Choroid plexus epithelial cell (primary cell): ENCODE measurements at places on chromosomes 4 and X.
A peak's percentile ranks its signal among the peaks of the same experiment; 100 is the strongest.

- DNase-seq: no peak
Observed at GRCh38 chrX:153603131-153603656, 4.3 kb upstream of the CCNQ start.

DNA sequence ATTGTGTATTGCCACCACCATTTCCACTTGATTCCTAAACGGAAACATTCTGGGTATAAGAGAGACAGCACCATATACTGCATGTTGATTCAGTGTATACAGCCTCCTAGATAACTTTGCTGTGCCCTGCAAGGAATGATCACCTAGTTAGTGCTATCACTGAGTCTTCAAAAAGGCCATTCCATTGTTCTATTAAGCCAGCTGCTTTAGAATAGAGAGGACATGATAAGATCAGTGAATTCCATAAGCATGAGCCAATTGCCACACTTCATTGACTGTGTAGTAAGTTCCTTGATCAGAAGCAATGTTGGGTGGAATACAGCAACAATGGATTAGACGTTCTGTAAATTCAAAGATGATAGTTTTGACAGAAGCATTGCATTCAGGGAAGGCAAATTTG is 1047.3 kb downstream of the PCDH18 start:
- DNase-seq: no peak

GRCh38 chr4:8760561-8760960 is 111.1 kb downstream of the HMX1 start:
- no peak for DNase-seq

GRCh38 chr4:121016611-121017010 is 55.7 kb downstream of the NDNF start:
- no peak for DNase-seq

DNA sequence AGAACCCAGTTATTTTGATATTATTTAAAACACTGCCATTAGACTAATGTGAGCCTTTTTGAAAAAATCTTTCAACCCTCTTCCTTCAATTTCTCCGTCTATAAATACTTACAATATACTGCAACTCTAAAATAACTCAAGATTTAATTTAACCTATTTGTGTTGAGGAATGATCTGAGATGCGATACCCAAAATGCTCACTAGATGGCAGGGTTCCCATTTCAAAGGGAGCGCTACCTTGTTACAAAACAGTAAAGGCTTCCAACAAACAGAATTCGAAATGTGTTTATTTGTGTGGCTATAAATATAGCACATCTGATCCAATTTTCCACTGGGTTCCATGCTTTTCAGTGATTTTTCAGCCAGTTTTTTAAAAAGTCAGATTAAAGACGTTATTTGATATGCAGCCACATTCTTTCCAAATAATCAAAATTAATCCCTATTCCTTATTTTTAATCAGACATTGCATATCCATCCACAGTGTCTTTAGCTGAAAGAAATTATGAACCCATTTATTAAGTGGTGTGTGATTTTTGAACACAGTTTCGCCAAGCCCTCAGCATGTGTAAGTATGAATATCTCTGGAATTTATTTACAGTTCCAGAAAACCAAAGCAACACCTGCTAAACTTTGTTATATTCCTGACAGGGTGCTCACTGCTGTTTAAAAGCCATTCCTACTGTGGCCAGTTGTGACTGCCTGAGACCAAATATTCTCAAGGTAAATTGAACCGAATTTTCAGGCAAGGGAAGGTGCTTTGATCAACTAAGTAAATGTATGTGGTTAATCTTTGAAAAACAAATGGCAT is 668.0 kb upstream of the LCORL start:
- DNase-seq: peak; percentile 86

DNA sequence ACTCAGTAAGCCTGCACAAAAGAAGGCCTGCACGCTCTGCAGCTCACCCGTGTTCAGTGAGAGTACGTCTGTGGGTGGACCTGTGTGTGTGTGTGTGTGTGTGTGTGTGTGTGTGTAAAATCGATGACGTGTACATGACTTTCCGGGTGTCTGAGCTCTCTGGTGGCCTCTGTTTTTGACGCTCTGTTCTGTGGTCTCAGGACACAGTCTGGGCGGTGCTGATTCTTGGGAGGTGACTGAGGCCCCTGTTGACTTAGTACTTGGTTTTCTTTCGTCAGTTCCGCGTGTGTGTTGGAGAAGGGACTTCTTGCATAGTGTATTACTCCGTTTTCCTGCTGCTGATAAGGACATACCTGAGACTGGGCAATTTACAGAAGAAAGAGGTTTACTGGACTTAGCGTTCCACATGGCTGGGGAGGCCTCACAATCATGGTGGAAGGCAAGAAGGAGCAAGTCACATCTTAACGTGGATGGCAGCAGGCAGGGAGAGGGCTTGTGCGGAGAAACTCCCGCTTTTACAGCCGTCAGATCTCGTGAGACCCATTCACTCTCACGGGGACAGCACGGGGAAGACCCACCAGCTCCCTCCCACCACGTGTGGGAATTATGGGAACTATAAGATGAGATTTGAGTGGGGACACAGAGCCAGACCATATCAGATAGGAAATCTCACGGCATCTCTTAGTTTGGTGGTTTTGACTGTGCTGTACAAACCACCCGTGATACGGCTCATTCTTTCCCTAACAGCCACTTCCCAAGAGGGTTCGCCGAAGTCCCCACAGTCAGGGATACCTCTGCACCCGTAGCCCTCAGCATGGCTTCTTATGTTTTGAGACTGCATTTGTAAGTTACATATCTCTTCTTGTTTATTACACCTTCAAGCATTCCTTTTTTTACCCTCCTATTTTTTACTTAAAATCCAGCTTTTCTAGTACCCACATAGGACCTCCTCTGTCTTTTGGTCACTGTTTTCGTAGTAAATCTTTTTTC is 24.5 kb downstream of the UVSSA start:
- no peak for DNase-seq

- no peak for DNase-seq
Observed at GRCh38 chr4:47251348-47252135, 212.0 kb downstream of the COMMD8 start.

- peak; percentile 6 for DNase-seq
Observed at GRCh38 chrX:44085209-44085608, 112.0 kb upstream of the NDP start.

GRCh38 chr4:3498901-3499510 is 33.2 kb downstream of the LRPAP1 start:
- DNase-seq: no peak

DNA sequence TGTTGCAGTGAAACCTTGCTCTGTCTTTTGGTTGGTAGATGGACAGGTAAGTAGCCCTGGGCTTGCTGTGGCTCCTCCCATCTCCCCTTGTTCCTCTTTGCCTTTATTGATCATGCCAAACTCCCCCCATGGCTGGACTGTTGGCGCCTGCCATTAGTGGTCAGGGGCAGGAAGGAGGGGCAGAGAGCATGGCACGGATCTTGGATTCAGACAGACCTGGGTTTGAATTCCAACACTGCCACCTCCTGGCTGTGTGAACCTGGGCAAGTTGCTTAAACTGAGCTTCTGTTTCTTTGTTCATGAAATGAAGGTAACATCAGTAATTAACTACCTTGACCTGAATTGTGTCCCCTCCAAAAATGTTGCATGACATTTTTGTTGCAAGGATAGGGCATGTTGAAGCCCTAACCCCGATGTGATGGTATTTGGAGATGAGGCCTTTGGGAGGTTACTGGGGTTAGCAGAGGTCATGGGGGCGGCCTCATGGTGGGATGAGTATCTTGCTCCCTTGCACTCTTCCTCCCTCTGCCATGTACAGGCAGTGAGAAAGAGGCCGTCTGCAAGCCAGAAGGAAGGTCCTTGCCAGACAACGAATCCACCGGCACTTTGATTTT is 6.0 kb downstream of the SLC2A9 start:
- DNase-seq: peak; percentile 79

DNA sequence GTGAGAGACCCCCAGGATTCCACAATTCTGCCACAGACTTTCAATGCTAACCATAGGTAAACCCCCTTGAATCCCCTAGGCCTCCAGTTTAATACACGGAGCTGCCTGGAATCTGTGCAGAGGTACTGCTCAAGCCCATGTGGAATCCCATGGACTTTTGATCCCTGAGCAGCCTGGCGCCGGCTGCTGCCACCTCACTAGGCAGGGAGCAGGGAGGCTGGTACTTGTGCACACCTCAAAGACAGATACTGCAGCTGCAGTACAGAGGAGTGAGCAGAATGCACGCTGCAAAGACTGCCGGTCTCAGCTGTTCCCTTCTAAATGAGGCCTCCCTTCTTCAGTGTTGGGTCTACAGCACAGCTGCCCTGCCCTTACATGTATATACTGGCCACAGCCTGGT is 79.4 kb downstream of the RPS6KA6 start:
- DNase-seq: no peak

- DNase-seq: no peak
Observed at GRCh38 chr4:27490766-27491165, 630.1 kb downstream of the STIM2 start.

DNA sequence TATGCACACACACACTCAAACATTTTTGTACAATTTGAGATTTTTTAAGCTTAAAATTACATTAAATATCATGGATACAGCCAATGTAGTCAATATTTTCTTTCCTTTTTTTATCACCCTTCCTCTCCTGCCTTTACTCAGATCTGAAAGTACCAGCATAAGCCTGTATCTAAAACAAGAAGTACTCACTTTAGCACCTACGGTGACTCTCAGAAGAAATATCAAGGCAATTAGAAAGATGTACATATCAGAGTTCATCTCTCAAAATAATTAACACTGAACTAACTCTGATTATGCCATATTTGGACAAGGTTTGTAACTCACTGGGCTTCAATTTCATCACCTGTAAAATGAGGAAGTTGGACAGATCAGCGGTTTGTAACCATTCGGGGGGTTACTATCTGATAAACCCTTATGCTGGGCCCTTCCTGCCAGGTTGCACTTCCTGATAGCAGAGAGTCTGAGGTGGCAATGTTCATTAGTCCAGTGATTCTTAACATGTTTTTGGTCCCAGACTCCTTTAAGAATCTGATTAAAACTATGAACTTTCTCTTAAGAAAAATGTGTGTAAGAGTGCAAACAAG is 5.7 kb upstream of the GPR174 start:
- no peak for DNase-seq

- no peak for DNase-seq
Observed at GRCh38 chrX:146614663-146615478, 194.7 kb upstream of the CXorf51B start.

GRCh38 chrX:23840674-23841073 is 57.7 kb downstream of the SAT1 start:
- no peak for DNase-seq

DNA sequence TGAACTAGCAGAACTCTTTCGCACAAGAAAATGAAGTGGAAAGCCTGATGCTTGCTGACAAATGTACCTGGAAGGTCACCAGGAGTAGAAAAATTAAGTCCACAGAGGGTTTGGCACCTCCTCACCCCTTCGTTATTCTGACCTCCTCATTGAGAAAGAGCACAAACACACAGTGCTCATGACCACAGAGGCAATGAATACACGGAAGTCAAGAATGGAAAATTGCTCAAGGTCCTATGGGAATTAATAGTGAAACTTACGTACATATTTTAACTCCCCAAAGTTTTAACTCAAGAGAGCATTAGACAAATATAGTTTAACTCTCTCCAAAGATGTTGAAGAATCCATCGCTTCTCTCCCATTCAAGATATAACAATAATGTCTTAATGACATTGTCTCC is 83.6 kb upstream of the CAMK2D start:
- peak; percentile 32 for DNase-seq

DNA sequence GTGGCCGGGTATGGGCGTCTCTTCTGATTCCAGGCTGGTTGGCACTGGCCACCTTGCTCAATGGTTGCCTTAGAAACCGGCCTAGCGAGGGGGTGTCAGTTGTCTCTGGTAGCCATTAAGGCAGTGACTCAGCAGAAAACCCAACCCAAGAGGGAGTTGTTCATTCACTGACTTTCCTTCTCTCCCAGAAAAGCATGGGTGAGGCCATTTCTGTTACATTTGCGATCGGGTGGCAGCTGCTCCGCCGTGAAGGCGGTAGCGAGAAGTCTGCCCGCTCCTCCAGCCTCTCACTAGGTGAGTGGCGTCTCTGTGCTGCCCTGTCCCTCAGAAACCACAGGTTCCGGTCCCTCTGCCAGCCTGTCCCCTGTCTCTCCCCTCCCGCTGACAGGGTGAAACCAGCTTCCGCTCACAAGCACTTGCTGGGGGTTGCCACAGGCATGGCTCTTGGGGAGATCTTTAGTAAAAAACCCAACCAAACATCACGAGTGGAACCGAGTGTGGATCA is 17.4 kb downstream of the IRAK1 start:
- no peak for DNase-seq

GRCh38 chr4:156598138-156598681 is 373.4 kb downstream of the PDGFC start:
- DNase-seq: peak; percentile 92

DNA sequence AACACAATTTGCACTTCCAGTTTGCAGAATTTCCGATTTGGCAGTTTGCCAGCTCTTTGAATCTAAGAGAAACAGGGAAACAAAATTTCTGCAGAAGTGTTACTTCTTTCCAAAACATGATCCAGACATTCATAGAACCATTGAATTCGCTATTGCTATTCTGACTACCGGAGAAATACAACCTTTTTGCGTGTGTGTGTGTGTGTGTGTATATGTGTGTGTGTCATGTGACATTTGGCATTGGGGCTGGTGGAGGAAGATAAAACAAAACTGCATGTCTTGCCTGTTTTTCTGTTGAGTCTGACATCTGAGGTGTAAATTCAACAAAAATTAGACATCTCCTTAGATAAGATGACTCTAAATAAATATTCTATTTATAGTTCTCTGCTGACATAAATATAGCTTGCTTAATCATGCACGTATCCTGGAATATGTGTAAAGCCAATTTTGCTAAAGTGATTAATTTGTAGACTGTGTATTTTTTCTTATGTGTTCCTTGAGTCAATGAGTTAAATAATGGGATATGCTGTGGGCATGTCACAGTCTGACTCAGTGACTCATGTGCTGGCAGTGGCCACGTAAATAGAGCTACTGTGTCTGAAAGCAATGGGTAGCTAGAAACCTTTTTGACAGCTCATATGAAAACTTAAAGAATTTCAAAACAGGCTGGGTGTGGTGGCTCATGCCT is 98.9 kb downstream of the HPGD start:
- peak; percentile 75 for DNase-seq

- peak; percentile 14 for DNase-seq
Observed at GRCh38 chrX:19225909-19226308, 103.6 kb upstream of the ADGRG2 start.

DNA sequence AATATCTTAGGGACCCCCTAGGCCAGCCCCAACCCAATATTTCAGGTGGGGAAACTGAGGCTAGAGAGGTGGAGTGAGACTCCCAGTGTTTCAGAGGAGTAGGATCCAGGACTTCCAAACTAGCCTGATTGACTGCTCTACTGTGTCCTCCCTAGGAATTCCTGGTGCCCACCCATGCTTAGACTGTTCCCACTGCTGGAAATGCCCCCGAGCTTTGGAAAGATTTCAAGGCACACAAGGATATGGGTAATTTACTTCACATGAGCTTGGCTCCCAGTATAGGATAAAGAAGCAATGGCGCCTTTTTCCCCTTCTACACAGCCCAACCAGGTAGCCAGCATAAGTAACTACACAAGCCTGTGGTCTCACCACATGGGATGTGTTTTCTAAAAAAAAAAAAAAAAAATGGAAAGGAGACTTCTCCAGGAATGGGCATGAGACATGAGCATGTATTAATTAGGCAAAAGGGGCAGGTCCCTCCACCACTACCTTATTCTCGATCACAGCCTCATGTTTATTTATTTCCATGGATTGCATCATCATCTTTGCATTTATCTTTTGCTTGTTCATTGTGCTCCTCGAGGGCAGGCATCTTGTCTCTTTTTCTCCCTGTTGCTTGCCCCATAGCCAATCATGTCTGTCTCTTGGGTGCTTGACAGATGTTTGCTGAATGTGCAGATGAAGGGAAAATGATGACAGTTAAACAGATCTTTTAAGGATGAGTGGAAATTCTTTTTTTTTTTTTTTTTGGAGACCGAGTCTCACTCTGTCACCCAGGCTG is 66.7 kb downstream of the DRD5 start:
- no peak for DNase-seq
